Tibial nerve (tissue), 4 donors: ENCODE measurements at places on chromosomes 7 and 10.

- DNase-seq = no peak
Observed at GRCh38 chr7:128827971-128828711, 2.1 kb upstream of the FLNC start.

GRCh38 chr7:90231304-90231703, 13.7 kb upstream of the CFAP69 start:
- DNase-seq = no peak

DNA sequence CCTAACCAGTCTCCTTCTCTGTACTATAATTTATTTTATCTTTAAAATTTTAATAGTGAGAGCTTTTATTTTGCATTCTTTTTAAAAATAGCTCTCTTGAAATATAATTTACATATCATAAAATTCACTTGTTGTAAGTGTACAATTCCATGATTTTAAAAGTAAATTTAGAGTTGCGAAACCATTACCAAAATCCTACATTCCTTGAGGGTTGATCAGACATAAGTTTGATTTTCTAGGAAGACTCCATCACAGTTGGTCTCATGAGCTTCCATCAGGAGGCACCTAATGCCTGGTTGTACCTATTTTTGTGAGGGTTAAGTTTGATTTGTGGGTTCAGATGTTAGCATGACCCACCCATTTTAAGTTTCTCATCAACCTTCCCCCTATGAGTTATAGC, 108.1 kb downstream of the BMPER start:
- no peak for DNase-seq

GRCh38 chr7:70915067-70915466, 216.9 kb upstream of the GALNT17 start:
- no peak for DNase-seq

GRCh38 chr10:97611473-97611872, 21.8 kb downstream of the MORN4 start:
- DNase-seq = no peak

DNA sequence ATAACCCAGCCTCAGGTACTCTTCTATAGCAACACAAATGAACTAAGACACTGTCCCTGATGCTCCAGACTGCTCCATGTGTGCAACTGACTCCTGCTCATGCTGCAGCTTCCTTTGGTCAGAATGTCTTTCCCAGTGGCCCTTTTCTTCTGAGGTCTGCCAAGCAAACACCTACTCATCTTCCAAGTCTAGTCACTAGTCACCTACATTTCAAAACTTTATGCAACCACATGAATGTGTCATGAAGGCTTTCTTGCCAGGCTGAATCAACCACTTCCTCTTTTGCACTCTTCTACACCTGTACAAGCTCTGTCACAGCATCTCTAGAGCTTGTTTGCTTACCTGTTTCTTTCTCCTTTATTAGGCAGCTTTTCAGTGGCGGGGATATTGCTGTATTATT, 75.8 kb downstream of the LSMEM1 start:
- DNase-seq = no peak

DNA sequence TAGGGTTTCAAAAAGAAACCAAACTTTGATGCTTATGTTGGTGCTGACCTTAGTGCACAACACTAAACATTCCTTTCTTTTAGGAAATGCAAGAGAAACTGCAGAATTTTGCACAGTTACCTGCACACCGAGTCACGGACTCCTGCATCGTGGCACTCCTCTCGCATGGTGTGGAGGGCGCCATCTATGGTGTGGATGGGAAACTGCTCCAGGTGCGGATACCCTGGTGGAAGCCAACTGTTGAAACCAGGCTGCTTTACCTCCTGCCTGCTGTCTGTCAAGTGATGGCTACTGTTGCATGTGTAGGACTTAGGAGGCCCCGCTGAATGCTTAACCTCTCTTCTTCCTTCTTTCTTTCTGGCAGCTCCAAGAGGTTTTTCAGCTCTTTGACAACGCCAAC, 11.7 kb downstream of the CASP2 start:
- no peak for DNase-seq

- no peak for DNase-seq
Observed at GRCh38 chr7:127652333-127653248, 597 bp downstream of the SND1 start.

DNA sequence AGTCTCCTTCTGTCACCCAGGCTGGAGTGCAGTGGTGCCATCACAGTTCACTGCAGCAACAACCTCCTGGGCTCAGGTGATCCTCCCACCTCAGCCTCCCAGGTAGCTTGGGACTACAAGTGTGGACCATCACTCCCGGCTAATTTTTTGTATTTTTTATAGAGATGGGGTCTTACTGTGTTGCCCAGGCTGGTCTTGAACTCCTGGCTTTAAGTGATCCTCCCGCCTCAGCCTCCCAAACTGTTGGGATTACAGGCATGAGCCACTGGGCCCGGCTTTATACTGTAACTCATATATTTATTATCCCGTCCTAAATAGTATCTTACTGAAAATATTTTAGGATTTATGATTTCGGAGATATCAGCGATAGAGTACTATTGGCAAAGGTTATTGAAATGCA, 10.9 kb downstream of the EIF4H start:
- no peak for DNase-seq

DNA sequence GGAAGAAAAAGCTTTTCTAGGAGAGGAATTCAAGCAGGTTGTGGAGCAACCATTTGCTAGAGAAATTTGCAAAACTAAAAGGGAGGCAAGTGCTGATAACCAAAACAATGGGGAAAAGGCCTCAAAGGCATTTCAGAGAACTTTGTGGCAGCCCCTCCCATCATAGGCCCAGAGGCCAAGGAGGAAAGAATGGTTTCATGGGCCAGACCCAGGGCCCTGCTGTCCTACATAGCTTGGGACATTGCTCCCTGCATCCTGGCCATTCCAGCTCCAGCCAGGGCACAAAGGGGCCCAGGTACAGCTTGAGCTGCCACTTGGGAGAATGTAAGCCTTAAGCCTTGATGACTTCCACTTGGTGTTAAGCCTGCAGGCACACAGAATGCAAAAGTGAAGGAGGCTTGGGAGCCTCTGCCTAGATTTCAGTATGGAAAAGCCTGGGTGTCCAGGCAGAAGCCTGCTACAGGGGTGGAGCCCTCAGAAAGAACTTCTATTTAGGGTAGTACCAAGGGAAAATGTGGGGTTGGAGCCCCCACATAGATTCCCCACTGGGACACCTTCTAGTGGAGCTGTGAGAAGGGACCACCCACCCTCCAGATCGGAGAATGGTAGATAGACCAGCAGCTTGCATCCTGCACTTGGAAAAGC, 91.2 kb downstream of the RALA start:
- DNase-seq = no peak

DNA sequence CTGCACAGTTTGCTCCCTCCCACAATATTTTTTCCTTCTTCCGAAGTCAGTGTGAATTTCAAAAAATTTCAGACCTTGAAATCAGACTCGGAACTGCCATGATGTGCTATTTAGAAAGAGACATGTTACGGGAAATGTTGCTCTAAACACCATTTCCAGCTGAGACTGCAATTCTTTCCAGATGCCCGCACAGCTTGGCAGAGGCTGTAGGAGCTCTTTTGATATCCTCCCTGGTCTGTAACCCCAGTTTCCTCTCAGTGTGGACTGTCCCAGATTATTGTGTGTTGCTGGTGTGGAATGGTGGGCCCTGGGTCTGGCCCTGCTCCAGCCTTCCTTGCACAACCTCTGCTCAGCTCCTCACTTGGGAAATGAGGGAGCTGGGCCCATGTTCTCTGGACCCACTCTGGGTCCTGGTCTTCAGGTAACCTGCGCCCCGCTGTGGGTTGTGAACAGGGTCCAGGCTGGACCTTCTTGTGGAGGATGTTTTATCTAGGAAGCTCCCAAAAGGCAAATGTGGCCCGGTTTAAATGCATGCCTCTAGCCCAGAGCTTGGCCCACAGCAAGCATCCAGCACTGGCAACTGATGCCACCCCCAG, 172.8 kb upstream of the CXCL12 start:
- DNase-seq = no peak

GRCh38 chr10:131751827-131752775, 148.7 kb upstream of the PPP2R2D start:
- no peak for DNase-seq

GRCh38 chr7:3210531-3210930, 90.5 kb upstream of the SDK1 start:
- DNase-seq = no peak

GRCh38 chr7:92006046-92006445, 65.4 kb downstream of the AKAP9 start:
- no peak for DNase-seq

GRCh38 chr7:24328050-24328449, 44.1 kb downstream of the NPY start:
- no peak for DNase-seq

DNA sequence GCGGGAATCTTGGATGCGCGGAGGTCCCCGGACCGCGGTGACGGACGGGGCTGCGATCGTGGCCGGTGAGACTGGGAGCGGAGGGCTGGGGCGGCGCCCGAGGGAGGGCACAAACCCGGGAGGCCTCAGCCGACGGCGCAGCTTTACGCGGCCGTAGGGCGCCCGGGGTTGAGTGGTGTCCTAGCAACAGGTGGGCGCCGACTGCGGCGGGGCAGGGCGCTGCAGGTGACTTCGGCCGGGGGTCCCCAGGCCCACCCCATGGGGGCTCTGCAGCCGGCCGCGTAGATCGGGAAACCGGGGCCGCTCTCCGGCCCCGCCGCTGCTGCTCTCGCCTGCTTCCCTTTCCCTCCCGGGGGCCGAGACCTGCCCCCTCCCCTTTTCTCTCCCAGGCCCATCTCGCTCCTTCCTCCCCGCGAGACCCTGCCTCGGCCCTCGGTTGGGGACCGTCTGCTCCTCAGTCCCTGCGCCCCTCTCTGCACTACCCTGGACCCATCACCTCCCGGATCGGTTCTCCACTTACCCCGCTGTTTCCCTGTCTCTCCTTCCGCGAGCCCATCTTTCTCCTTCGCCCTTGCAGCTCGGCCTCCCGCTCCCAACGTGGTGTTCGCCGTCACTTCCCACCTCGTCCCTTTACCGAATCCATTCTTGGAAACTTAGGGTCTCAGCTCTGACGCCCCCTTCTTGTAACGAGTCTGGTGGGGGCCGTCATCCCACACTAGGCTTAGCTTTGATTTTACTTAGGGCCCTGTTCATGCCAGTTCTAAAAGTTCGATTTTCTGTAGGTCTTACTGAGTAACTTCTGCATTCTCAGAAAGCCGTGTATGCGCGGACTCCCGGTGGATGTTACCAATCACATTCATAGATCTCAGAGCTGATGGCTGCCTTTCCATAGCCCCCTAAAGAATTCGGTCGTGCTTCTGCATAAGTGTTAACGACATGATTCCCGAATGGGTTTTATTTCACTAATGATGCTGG, 18.5 kb upstream of the ACBD5 start:
- no peak for DNase-seq

DNA sequence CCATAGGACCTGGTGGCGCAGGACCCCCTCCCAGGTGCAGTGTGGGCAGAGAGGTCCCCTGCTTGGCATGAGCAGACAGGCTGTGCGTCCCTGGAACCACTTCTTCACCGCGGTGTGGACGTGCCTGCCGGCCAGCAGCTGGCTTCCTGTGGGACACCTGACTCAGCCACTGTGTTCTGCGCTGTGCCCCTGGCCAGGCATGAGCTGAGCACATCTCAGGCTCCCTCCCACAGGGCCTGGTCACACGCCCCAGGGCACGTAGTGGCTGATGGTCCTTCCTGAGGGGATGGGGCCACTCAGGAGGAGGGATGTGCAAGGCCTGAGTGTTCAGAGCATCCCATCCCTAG, 3.5 kb upstream of the DEPP1 start:
- no peak for DNase-seq

DNA sequence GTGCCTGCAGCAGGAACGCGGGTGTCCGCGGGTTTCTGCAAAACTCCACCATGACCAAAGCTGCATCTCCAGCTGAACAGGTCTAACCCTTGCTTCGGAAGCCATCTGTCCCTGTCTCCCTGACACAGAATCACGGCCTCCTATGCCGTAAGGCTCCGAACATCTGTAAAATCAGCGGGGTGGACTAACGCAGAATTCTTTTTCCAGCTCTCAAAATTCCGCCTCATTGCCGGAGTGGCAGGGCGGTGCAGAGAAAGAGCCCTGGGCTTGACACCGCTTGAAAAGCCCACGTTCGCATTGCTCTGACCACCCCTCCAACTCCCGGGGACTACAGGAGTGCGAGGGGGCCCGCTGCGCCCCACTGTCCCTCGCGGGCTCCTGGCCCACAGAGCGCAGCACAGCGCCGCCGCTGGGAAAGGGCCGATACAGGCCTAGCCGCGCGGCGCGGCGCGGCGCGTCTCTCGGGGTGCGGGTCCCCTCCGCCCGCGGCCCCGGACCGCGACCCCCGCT, 409 bp downstream of the DNMBP start:
- peak; percentile 38 for DNase-seq

DNA sequence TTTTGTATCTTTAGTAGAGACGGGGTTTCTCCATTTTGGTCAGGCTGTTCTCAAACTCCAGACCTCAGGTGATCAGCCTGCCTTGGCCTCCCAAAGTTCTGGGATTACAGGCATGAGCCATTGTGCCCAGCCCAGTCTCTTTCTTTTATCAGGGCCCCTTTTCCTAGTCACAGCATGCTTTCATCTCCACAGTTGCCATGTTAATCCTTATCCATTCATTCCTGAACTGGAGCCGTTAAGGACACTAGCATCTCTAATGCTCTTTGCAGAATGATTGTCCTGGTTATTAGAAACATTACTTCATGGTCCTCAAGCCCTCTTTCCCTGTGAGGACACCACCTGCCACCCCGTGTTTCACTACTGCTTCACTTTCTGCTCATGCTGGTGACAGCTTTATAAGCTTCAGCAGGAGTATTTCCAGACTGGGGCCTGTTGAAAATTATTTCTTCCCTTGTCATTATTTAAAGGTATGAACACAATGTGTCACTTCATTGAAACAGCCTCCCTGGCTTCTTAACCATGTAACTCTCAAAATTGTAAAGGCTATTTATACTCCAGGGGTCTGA, 313.9 kb downstream of the BMPER start:
- DNase-seq = no peak

DNA sequence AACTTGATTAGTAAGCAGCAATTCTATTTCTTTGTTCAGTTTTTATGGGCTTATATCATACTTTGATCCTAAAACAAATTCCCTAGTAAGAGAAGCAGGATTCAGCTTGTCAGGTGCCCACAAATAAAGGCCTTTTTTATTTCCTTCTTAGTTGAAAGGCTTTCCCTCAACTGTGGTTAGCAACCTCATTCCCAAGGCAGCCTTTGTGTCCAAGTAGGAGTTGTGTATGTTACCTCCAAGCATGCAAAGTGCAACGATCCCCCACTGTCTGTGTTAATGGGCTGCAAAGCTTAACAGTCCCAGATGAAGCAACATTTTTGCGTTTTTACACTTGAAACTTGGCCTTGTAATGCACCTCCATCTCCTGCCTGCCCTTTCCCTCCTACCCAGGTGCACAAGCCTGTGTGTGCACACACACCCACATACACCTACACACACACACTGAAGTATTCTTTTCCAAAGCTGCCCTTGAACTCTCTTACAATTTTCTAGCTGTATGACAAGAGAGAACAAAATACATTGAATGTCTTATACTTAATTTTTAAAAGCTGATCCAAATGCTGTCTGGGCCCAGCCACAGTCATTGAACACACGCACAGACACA, 278.2 kb downstream of the SNX13 start:
- DNase-seq = no peak

DNA sequence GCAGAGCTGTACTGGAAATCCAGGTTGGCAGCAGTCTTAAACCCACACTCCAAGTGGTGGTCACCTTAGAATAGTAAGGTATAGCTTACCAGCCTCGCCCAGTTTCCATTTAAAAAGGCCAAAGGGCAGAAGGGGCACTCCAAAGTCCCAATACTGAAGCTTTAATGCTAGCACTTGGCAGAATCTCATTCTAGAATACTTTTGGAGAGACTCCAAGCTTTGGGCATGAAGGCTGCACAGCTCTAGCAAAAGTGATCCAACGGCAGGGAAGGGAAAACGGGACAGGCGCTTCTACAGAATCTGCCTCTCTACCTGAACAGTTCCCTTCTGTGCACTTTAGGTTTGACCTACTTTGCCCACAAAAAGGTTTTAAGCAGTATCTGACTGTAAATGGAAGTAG, 19.7 kb downstream of the SMURF1 start:
- DNase-seq = no peak
